Activated T-helper 9 cell treated with anti-CD3 and anti-CD28 coated beads, Interleukin-2, amount 50 U/mL, for 16 hours (primary cell): ENCODE measurements at places on chromosomes 12 and 14.
A peak's percentile ranks its signal among the peaks of the same experiment; 100 is the strongest.

DNA sequence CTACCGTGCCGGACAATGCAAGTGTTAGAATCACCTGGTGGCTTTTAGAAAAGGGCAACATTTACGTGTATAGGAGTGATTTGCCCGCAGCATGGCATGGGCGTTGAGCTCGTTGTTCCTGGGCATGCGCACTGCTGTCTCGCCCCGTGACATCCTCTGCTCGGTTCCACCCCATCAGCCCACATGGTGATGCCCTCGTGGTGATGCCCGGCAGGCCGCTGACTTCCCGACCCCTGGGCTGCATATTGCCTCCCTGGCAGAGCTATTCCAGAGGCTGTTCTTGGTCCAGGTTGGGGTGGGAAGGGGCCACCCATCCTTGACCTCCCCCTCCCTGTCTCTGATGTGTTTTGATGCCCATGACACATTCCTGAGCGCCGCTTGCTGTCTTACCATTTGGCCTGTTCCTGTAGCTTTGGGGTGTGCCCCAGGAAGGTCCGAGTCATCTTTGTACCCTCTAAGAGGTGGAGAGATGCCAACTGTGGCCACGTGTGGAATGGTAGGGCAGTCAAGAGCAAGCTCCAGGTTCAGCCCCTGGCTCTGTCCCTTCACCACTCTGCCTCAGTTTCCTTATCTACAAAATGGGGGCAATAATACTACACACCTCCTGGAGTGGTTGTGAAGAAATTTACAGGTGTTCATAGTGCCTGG is 4.8 kb downstream of the HIP1R start:
- DNase-seq, result no peak

DNA sequence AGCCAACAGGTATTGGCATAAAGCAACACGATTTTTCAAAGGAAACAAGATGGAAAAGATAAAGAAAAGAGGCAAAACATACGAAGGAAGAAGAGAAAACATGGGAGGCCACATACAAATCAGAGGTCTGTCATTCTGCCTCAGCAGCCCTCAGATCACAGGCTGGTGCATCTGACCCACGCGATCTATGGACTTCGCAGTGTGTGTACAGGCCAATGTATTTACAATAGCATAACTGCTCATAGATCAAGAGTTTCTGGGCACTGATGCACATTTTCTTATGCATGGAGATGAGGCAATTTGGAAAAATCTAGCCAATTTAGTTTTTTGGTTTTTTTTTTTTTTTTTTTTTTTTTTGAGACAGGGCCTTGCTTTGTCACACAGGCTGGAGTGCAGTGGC is 245.4 kb downstream of the DUSP6 start:
- no peak for DNase-seq

- DNase-seq, result peak; percentile 25
Observed at GRCh38 chr14:103606963-103607668, 21.9 kb upstream of the KLC1 start.

- no peak for DNase-seq
Observed at GRCh38 chr12:109737631-109738030, 24.0 kb downstream of the FAM222A start.

- no peak for DNase-seq
Observed at GRCh38 chr14:103692159-103692558, 23.1 kb downstream of the XRCC3 start.

- DNase-seq, result no peak
Observed at GRCh38 chr12:54840244-54840865, 14.0 kb upstream of the MUCL1 start.

DNA sequence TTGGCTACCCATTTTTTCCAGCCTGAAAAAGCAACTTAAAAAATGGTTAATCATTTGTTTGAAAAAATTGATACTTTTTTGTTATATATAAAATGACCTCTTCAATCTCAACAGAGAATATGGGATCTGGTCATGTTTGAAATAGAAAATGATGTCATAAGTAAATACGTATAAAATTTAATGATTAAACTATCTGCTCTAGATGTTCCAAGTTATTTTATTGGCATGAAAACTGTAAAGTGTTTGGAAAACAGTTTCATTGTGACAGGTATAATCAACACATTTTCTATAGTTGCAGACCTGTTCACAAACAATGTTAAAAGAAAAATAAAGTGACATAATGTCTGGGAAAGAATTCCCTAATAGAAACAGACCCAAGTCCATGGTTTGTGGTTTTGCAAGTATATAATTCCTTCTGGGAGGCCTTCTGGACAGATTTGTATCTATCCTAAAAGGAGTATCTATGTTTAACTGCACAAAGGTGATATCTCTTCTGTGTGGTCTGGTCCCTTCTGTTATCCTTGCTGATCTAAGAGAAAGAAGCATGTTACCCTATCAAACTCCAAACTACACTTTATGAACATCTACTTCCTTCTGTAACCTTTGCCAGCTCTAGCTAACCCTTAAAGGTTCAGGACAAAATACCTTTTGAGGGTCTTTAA is 39.5 kb upstream of the LRIG3 start:
- DNase-seq, result no peak

GRCh38 chr12:88918161-88918560 is 337.9 kb upstream of the KITLG start:
- no peak for DNase-seq

- no peak for DNase-seq
Observed at GRCh38 chr14:101186992-101187815, 283.7 kb upstream of the RTL1 start.

GRCh38 chr14:99853206-99853605 is 60.0 kb downstream of the EML1 start:
- DNase-seq, result no peak

DNA sequence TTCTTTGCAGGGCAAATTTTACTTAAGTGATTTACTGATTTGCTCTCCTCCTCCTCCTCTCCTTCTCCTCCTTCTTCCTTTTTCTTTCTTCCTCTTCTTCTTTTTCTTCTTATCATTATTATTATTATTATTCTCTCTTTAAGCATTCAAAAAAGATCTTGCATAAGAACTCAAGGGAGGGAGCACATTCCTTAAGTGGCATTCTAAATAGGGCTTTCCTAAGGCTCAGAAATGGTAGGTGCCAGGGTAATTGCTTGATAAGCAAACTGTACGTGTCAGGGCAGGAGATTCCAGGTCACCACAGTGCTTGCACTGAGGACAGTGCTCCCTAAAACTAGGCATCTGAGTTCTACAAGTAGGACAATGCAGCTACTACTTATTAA is 92.4 kb downstream of the SPTSSA start:
- DNase-seq, result no peak

DNA sequence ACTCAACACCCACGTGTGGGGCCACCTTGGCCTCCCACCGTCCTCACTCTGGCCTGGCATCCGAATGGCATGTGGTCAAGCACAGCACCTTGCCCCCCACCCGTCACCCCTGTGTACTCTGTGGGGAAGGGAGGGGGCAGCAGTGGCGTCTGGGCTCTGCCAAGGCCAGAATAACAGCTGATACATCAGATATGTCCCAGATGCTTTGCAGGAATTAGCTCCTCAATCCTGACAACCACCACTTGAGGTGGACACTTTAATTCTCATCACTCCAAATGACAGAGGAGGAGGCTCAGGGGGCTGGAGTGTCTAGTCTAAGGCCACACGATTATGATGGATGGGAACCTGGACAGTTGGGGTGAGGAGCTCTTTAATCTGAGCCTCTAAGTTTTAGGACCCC is 1.7 kb upstream of the KRT80 start:
- no peak for DNase-seq

DNA sequence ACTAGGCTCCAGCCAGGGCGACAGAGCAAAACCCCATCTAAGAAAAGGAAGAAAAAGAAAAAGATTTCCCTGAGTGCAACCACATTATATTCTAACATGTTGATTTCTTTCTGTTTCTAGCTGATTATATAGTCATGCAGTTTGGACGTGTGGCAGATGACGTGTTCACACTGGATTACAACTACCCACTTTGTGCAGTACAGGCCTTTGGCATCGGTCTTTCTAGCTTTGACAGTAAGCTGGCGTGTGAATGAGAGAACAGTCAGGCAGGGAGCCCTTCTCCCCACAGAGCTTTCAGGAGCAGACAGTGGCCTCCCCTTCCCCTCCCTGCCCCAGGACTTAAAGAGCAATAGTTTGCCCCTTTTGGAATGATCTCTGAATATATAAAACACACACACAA is 20.0 kb upstream of the TEAD4 start:
- no peak for DNase-seq

- DNase-seq, result no peak
Observed at GRCh38 chr14:60222820-60223219, 26.2 kb upstream of the PPM1A start.

DNA sequence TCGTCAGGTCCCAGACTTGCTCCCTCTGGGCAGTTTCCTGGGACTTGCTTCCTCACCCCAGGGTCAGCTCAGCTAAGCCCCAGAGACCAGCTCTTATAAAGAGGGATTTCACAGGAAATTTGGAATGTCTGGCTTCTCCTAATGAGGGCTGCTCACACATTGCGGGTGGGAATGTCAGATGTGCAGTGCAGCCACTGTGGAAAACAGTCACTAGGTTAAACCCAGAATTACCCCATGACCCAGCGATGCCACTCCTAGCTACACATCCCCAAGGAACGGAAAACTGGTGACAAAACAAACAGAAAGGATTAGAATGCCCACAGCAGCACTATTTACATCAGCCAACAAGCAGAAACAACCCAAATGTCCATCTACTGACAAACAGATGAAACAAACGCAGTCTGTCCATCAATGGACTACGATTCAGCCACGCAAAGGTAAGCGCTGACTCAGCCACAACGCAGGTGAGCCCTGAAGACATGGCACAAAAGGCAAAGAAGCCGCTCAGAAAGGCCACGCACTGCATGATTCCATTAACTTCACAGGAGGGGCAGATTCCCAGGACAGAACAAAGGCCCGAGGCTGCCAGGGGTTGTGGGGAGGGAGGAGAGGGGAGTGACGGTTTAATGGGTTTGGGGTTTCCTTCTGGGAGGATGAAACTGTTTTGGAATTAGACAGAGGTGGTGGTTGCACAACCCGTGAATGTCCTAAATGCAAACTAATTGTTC is 63.0 kb downstream of the NCOR2 start:
- DNase-seq, result no peak

DNA sequence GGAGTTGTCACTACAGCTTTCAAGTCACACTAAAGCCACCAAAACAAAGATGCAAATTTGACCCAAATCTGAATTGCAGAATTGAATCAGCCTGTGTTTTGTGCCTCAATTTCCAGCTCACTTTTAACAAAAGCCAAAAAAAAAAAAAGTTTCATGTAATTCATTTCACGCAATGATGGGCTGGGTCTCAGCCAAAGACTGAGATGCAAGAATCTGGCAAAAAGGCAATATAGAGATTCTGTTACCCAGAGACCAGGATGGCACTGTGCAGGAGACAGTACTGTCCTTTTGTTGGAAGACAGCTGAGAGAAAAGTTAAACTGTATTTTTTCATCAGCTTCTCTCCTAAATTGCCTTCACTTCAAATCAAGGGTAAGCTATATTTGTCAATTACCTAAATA is 205.7 kb upstream of the NPAS3 start:
- no peak for DNase-seq

GRCh38 chr12:43884683-43885410 is 49.0 kb downstream of the TMEM117 start:
- no peak for DNase-seq

GRCh38 chr12:131466306-131466705 is 244.6 kb upstream of the SFSWAP start:
- DNase-seq, result no peak

DNA sequence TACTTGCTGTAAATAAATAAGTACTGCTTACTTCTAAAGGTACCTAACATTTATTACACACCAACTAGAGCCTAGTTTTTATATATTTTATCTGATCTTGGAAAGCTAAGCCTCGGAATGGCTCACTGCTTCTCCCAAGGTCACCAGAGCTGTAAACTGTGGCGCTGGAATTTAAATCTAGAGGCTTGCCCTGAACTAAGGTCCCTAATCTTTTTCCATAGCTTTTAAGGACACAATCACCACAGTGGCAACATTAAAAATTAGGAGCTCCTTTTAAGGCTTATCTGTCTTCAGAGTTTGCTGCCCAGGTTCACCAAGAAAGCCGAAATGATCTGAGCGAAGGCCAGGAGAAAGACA is 670 bp downstream of the CCNB1IP1 start:
- no peak for DNase-seq

DNA sequence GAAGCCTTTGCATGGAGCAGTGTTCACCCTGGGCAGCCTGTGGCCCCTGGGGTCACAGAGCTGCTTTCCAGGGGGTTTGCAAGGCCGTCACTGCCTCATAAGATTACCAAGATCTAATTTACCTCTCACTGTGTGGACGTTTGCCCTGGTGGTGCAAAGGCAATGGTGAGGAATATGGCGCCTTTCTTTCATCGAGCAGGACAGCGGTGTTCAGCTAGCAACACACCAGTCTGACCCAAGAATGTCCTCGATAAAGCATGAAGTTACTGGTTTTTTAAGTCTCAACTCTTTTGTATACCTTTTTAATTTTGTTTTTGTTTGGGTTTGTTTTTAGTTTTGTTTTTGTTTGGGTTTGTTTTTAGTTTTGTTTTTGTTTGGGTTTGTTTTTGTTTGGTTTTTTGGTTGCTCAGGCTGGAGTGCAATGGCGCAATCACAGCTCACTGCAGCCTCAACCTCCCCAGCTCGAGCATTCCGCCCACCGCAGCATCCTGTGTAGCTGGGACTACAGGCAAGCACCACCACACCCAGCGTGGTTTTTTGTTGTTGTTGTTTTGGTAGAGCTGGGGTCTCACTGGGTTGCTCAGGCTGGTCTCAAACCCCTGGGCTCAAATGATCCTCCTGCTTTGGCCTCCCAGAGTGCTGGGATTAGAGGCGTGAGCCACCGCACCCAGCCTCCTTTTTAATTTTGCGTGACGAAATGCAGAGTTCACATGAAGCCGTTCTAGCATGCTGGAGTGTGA is 57.9 kb downstream of the PPP2R5C start:
- peak; percentile 53 for DNase-seq

- DNase-seq, result no peak
Observed at GRCh38 chr14:94175011-94175745, 1.1 kb downstream of the PPP4R4 start.

DNA sequence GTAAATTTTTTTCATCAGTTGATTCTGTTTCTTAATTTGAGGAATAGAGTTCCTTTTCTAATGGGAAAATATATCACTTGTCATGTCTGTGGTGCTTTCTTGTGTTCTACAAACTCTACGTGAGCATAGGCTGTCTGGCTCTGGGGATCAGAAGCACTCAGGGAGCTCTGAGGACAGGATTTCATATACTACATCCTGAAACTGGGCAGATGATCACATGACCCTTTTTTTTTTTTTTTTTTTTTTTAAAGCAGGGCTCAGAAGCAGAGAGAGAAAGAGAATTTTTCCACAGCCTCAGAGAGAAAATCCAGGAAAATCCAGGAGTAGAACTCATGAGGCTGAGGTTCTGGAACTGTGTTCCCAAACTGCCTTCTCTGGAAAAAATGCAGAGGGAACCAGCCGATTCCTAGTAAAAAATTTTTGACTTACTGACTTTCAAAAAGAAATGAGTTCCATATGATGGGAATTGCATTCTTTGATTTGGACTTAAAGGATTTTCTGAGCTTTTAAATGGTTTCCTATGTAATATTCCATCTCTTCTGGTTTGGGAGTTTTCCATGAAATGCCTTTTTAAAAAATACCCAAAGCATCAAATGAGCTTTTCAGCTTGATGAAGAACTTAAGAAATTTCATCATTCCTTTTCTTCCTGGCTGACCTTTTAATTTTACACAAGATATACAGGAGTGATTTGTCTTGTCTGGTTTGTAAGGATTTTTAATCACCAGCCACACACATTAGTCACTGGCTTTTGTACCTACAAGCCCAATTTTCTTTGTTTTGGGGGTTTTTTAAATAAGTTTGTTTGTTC is 183.1 kb upstream of the HIF1A start:
- no peak for DNase-seq

GRCh38 chr14:68285421-68286179 is 466.0 kb downstream of the RAD51B start:
- DNase-seq, result peak; percentile 53
